ENCODE measurements at places on chromosomes 6 and 20.

DNA sequence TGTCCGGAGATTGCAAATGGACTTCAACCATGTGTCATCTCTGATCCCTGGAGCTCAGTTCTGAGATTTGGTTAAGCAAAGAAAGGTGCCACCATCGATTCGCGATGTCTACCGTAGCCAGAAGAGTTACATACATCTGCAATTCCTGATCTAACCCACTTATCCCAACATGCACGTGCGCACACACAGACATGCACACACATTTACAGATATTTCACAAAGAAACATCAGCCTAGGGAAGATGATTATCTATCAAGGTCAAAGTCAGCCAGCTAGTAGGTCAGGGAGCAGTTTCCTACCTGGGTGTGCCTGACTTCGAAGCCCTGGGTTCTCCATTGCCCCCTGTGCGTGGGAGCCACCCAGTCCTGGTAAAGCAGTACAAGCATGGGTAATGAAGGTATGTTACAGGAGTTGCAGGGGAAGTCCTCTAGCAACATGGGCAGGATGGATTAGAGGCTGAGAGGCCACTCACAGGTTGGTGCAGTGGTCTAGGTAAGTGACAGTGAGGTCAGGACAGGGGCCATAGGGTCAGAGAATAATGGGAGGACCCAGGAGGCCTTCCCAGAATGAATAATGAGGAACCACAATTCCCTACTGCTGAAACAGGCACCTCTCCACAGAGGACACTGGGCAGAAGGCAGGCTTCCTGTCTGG is 85.2 kb upstream of the MYL9 start:
- DNase-seq, result no peak

GRCh38 chr6:41334482-41335040 is 847 bp upstream of the NCR2 start:
- DNase-seq, result no peak

- no peak for DNase-seq
Observed at GRCh38 chr6:14277405-14277930, 159.9 kb downstream of the CD83 start.

DNA sequence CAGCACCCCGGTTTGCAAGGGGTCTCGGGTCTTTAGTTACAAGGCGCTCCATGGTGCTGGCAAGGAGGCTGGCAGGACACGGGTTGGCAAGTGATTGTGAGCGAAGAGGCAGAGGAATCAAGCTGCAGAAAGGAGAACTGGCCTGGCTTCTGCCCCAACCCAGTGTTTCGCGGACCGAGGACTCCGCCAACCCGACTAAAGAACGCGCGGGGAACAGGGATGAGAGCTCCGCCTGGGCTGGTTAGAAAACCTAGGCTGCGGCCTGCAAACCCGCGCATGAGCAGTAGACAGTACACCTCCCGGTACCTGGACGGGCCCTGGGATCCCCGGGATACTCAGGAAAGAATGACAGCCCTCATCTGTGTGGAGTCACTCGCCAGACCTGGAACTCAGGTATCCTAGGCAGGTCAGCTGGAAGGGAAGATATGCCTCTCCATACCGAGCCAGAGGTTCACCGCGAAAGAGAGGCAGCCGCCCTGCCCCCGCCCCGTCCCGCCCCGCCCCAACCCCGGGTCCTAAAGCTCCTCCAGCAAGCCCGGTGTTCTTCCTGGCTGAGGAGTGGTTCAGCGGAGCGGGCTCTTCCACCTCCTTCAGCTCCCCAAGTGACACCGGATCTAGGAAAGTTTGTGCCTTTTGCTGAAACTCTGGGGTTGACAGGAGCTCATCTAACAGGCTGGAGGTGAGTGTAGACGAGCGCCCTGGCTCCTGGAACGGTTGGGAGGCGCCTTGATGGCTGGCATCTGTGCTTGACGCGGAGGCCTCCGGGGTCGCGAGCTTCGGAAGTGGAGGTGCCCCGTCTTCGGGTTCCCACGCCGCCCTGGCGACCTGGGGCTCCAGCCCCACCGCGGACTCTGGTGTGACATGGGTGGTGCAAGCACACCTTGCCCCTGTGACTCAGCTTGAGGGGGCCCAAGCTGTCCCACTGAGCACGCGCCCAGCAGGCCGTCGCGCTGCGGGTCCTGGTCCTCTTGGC is 1847.3 kb upstream of the DEFB115 start:
- no peak for DNase-seq

- no peak for DNase-seq
Observed at GRCh38 chr6:43670623-43670986, 17.0 kb downstream of the MRPS18A start.

DNA sequence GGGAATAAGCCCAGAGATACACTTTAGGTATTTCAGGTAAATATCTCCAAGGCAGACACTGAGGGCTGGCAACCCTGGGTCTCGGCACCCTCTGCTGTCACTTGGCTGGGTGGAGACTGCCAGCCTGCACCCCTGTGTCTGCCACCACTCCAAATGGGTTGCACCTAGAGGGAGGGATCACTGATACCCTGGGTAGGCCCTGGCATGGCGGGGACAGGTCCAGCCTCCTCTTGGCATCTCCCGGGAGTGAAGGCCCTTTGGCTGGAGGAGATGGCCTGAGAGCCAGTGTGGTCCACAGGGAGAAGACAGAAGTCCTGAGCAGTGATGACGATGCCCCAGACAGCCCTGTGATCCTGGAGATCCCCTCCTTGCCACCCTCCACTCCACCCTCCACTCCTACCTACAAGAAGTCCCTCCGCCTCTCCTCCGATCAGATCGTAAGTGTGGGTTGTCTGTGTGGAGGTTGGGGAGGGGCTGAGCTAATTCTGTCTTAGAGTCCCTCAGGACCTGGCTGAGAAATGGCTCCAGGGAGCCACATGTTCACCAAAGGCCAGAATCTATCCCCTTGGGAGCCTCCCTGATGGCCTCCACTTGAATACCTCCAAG is 10.9 kb downstream of the EMILIN3 start:
- no peak for DNase-seq

DNA sequence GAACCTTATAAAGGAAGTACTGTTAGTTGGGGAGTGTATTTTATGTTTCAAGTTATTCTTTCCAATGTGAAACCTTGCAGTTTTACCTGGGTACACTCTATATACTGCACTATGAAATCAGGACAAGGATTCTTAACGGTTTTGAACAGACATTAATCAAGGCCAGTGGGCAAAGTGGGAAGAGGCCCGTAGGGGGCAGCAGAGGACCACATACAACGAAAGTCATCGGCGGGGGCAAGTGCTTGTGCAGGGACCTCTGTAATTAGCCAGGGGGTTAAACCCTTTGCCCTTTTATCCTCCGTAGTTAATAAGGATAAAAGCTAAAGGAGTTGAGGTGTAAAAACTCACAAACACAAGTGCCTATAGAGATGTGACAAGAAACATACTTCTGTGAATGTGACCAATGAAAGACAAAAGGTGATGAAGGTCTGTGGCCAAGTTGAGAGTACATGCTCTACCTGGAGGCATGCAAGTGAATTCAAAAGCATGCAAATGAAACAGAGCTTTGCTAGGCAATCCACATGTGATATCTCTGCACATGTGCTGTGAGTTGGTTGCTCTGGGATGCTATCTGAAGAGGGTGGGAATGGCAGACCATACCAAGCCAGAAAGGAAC is 392.7 kb upstream of the MAN1A1 start:
- peak; percentile 72 for DNase-seq

GRCh38 chr6:104428184-104428583 is 431.5 kb downstream of the HACE1 start:
- no peak for DNase-seq

GRCh38 chr6:113859349-113860180 is 2.4 kb downstream of the MARCKS start:
- no peak for DNase-seq

- no peak for DNase-seq
Observed at GRCh38 chr6:145042559-145042958, 692.8 kb downstream of the EPM2A start.

- no peak for DNase-seq
Observed at GRCh38 chr6:46465294-46466165, 25.7 kb downstream of the RCAN2 start.

DNA sequence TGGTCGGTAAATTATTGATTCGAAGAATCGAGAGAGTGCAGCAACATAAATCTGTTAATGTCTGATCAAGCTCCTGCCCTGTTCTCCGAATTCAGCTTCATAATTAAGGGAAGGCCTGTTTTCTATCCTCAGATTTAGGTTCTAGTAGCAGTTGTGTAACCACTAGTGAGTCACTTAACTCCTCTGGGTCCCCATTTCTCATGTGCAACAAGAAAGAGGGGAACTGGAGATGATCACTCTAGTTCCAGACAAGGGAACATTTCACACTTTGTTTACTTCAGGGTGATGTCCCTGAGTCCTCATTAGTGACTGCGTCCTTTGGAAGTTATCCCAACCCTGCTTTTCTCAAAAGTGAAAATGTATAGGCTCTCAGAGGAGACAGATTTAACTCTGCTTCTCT is 68.1 kb upstream of the RNF146 start:
- DNase-seq, result no peak

- DNase-seq, result no peak
Observed at GRCh38 chr6:169427856-169428255, 174.2 kb upstream of the THBS2 start.

GRCh38 chr6:15343490-15344191 is 97.8 kb downstream of the JARID2 start:
- DNase-seq, result no peak

GRCh38 chr6:111846066-111846465 is 27.2 kb downstream of the FYN start:
- DNase-seq, result no peak

GRCh38 chr6:36114798-36115408 is 15.4 kb upstream of the MAPK13 start:
- no peak for DNase-seq

GRCh38 chr6:124769811-124770544 is 192.3 kb upstream of the RNF217 start:
- DNase-seq, result no peak

GRCh38 chr20:1269235-1269634 is 3.1 kb downstream of the SNPH start:
- DNase-seq, result no peak

- DNase-seq, result no peak
Observed at GRCh38 chr20:13816757-13817156, 31.9 kb downstream of the NDUFAF5 start.

DNA sequence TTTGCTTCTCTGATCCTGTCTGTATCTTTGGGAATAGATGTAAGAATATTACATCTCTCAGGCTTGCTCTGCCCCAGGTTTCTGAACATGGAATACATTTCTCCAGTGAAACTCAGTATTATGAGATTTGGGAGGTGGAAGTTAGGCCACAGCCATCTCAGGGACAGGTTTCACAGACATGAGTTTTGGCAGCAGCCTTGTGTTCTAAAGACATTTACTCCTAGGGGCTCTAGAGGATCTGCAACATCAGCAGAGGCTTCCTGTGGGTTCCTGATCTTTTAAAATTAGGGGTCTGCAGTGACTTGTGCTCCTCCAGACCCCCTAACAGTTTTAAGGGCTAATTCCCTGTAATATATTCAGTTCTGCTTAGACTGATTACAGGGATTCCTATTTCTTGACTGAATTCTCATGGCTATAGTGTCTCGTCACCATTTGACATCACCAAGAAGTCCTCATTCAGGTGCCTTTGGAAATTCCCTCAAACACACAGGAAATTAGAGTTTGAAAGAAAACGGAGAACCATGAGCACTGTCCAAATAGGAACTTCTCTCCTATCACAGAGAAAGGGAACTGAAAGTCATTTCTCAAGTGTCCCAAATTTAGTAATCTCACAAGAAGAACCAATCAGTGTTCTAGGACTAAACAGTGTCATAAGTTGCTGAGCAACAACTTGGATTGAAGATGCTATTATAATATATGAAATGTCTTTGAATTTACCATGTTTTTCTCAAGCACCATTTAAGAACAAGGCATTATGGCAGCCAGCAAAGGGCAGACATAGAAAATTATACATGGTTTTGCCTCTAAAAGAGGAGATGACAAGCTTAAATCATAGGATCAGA is 2.5 kb upstream of the HLA-DRA start:
- no peak for DNase-seq

- no peak for DNase-seq
Observed at GRCh38 chr6:160132776-160133338, 11.2 kb downstream of the SLC22A1 start.

DNA sequence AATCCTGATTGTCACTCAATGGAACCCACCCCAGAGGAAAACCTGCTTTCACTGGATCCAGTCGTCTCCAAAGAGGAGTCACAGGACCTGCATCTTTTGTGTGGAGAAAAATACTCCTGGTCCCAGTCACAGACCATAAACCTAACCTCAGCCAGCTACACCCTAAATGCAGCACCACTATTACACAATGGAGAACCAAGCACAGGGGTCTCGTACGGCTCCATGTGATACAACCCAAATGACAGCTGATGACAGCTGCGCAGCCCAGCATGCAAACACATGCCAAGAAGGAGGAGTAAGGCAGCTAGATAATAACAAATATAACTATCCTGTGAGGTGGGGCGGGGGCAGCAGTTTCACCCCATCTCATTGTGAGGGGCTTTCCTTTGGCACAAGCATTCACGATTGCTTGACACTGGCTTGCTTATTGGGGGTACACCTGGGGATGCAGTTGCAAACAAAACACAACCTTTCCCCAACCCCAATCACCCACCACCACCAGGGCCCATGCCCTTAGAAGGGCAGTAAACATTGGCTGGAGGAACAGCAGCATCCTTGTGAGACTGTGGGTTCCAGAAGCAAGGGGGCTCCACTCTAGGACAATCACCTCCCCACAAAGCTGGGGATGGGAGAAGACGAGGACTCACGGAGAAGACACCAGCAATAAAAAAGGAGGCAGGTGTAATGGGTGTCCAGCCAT is 51.5 kb downstream of the TRERF1 start:
- DNase-seq, result no peak

DNA sequence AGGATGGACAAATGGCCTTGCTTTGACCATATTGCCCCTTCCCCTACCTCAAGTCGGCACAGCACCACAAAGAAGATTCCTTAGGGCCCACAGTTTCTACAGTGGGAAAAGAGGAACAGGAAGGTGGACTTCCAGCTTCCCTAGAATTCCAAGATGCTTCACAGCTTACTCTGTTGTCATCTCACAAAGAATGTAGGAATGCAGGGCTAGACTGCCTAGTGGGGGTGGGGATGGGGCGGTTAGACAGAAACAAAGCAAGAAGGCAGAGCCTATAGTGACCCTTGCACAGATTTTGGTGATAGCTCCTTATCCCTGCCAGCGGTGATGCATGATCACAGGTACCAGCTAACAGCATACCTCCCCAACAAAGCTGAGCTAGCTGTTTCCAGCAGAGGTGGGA is 607.6 kb upstream of the MAN1A1 start:
- no peak for DNase-seq

- no peak for DNase-seq
Observed at GRCh38 chr6:43702171-43702533, 14.6 kb upstream of the MRPS18A start.

GRCh38 chr6:12656906-12657305 is 59.7 kb upstream of the PHACTR1 start:
- DNase-seq, result no peak

GRCh38 chr6:90036963-90037362 is 142.7 kb downstream of the GJA10 start:
- DNase-seq, result no peak
